ENCODE measurements at places on chromosomes 3 and 15.
A peak's percentile ranks its signal among the peaks of the same experiment; 100 is the strongest.

DNA sequence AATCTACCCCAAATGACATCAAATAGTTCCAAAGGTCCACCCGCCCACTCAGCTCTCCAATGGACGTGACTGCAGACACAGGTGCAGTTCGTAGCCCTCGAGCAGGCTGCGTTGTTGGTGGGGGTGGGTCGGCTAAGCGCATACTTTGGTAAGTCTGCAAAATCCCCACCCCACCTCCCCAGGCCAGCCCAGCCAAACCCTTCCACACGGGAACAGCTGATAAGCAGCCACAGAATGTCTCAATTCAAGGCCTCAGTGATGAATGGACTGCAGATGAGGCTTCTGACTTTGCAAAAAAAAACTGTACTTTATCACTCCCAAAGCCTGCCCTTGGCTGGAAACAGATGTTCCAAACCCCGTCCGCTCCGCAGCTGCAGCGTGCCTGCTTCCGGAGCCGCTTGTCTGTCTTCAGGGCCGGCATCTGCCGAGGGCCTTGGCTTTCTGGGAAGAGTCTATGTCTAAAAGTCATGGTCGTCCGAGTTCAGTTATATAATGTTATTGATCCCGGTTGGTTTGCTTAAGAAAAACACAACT, 38.2 kb downstream of the PCSK6 start:
- DNase-seq: no peak

GRCh38 chr3:111335512-111336303, 206.3 kb upstream of the CD96 start:
- DNase-seq: peak; percentile 37

DNA sequence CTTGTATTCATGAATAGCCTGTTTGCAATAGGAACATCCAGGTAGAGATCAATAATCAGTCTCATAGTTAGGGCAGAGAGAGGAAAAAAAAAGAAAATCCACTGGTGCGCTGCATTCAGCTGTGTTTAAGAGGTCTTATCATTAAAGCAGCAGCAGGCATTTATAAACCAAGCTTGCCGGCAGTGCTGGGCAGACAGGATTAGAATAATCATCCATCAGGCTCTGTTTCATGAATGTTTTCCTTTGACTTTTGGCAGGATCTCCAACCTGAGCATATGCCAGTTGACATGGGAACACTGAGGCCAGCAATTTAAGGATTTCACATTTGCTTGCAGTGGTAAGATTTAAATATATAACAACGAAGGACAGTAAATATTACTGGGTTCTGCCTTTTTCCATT, 305.2 kb upstream of the SEMA6D start:
- no peak for DNase-seq

- DNase-seq: no peak
Measured at GRCh38 chr3:127607675-127608361, 9.6 kb downstream of the MCM2 start.
